ENCODE measurements at places on chromosomes 5 and 9.

GRCh38 chr9:35891646-35892045 is 14.4 kb upstream of the HRCT1 start:
- DNase-seq, result no peak

- DNase-seq, result no peak
Observed at GRCh38 chr9:111919875-111920274, 23.3 kb downstream of the UGCG start.

DNA sequence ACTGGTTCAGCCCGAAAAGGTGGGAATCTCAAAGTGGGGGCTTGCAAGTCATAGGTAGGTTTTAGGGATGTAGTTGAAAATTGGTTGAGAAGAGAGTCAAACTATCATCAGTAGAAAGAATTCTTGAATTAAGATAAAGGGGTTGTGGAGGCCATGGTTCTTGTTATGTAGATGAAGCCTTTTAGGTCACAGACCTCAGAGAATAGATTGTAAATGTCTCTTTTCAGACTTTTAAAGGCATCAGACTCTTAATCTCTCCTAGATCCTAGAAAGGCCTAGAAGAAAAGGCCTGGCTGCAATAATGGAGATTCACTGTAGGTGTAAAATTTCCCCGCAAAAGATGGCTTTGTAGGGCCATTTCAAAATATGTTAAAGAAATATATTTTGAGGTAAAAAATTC is 96.4 kb downstream of the PSAT1 start:
- no peak for DNase-seq

DNA sequence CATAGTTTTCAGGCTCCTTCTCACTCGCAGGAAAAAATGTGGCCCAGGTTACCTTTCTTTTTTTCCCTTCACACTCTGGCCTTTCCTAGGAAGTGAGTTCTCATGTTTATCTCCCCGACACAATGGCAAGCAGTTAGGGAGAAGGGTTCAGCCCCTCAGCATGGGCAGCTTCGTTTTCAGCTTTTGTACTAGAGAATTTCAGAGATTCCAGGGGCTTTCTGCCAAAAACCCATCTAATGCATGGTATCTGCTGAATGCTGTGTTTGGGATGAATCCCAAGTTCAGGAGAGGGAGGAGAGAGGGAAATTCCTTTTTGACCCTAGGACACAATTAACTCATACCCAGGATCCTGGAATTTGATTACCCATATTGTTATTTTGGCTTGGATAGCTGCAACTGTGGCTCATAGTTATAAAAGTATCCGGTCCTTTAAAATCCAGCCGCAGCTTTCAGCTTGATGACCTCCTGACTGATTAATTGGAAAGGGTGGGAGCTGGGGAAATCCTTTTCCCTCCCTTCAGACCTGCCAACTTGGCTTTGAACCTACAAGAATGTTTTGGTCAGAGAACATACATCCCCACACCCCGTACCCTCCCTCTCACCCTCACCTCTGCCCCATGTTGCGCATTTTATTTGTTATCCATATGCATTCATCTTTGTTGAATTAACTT is 78.4 kb downstream of the TMEM252 start:
- DNase-seq, result no peak

DNA sequence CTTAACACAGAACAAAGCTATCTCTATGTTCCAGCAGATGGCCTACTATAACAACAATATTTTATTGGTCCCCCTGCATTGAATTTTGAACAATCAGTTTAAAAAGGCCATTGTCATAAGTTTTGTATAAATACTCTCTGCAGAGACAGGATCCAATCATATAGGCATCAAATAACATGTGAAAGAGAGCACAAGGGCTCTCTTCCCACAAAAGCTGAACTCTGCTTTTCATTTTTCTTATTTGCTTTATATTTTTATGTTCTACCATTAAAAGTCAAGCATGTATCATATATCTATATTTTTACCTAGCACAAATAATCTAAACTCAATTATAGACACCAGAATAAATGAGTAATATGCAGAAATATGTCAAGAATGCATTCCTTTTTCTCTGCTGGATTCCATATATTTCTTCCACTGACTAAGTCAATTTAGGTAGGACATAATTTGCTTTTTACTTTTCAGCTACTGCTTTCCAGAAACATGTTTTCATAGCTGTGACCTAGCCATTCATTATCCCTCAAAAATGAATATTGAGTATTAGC is 143.6 kb downstream of the CDH9 start:
- DNase-seq, result no peak

DNA sequence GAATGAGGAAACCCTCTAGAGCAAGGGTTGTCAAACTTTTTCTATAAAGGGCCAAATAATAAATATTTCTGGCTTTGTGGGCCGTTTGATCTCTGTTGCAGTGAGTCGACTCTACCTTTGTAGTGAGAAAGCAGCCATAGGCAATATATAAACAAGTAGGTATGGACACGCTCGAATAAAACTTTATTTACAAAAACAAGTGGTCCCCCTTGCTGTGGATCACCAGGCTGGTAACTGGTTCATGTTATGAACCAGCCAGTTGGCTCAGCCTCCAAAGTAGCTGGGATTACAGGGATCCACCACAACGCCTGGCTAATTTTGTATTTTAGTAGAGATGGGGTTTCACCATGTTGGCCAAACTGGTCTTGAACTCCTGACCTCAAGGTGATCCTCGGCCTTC is 118.5 kb downstream of the GPBP1 start:
- DNase-seq, result no peak
